HT-29 (cell line): ENCODE measurements at places on chromosomes 2 and 18. TPM values are rescaled to one million over a fixed set of nuclear protein-coding genes. Genes with fewer than 3 reads are reported as not detected.

Gene NETO1
- not detected in 2 replicates for total RNA-seq

Gene FRZB
- 0.15 and 0.21 TPM in 2 replicates for total RNA-seq

Gene GRB14
- 15.9 and 20.0 TPM in 2 replicates for total RNA-seq

Gene OTOF
- under 0.01 TPM in 1 of 2 replicates, not detected in the other for total RNA-seq

Gene KCNJ3
- total RNA-seq, result 2.2 and 2.3 TPM in 2 replicates

Gene L3MBTL4
- not detected in 2 replicates for total RNA-seq

Gene CELF4
- not detected in 2 replicates for total RNA-seq

Gene LDAH
- total RNA-seq, result 7.4 and 14.4 TPM in 2 replicates

Gene CNOT9
- 60.1 and 64.3 TPM in 2 replicates for total RNA-seq

- no peak for DNase-seq
Measured at GRCh38 chr18:51321696-51322095, 124.2 kb upstream of the MEX3C start.

- DNase-seq, result no peak
Measured at GRCh38 chr2:15610430-15610952, 18.8 kb downstream of the DDX1 start.

- DNase-seq, result no peak
Measured at GRCh38 chr2:239807568-239807967, 217.6 kb downstream of the NDUFA10 start.

GRCh38 chr2:161177969-161178368 lies 17.7 kb downstream of the TANK start:
- DNase-seq, result no peak

DNA sequence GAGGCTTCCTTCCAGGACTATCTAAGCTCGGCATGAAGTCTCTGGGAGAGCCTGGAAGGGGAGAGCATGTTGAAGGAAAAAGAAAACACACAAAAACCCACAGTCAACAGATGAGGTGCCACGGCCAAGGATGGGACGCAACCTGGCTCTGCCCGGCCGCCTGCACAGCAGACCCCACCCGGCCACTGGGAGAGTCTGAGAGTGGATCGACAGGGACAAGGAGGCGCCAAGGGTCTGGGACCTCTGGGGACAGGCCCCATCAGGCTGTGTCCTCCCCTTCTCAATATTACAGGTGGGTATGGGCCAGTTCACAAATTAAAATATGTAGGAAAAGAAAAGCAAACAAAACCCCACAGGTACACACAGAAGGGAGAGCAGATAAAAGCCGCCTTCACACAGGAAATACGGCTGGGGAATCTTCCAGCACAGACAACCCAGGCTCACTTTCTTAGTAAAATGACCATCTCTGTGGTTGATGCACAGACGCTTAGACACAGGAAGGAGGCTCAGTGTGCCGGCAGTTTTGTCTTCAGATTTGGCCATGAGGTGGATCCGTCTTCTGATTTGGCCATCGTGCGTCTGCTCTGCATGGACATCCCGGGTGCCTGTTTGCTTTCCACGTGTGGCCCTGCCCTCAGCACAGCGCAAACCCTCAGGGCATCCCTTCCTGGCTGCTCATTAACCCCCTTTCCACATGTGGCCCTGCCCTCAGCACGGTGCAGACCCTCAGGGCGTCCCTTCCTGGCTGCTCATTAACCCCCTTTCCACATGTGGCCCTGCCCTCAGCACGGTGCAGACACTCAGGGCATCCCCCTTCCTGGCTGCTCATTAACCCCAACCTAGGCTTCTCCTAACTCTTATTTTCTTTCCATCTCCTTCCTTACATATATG lies 138.4 kb downstream of the EIPR1 start:
- no peak for DNase-seq

DNA sequence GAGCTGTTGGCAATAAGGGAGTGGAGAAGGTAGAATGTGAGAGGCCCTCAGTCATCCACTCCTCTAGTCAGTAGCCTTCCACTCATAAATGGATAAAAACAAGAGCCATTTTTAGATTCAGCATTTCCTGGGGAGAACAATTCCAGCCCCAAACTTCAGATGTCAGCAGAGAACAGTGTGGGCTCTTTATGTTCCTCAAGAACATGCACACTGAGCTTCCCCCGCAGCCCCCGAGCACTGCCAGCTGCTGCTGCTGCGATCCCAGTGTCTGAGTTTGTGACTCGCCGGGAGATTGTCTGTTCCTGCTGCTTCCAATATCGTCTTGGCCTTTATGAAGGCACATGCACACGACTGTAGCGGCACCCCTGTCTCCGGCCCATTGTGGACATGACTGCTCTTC lies 143.7 kb upstream of the CTNNA2 start:
- DNase-seq, result no peak

GRCh38 chr2:235514627-235515363 lies 21.0 kb downstream of the AGAP1 start:
- DNase-seq, result peak; percentile 56

GRCh38 chr2:98751748-98752147 lies 20.8 kb upstream of the MGAT4A start:
- DNase-seq, result no peak

GRCh38 chr2:224517963-224518362 lies 67.2 kb downstream of the CUL3 start:
- no peak for DNase-seq

DNA sequence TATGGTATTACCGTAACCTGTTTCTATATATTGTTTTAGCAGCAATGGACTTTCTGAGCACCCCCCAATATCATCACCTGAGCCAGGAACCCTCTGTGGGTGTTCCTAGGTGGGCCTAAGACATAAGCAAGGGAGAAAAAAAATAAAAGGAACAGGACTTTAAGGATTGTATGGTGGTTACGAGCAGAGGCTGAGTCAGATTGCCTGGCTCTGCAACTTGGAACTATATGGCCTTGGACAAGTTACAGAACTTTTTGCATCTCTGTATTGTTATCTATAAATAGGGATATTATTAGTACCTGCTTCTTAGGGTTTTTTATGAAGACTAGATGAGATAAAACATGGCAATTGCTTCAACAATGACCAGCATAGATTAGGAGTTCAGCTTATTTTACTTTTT lies 34.9 kb downstream of the MFSD6 start:
- no peak for DNase-seq

- DNase-seq, result no peak
Measured at GRCh38 chr2:21567395-21567794, 443.6 kb downstream of the TDRD15 start.

DNA sequence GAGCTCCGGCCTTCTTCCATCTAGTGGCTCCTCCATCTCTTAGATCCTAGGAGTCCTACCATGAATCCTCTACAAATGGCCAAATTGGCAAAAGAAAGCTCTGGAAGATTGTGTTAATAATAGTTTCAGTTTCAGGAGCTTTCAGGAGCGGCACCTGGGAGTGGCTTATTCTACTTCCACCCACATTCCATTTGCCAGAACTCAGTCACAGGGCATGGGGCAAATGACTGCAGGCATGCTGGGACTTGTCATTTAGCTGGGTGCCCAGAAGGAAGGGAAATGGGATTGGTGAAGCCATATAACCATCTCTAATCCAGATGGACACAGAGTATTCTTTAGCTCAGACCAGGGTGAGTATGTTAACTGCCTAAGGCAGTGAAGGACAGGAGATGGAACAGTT lies 3.6 kb upstream of the LRATD1 start:
- no peak for DNase-seq

- DNase-seq, result no peak
Measured at GRCh38 chr2:175431101-175431946, 249.8 kb upstream of the ATP5MC3 start.

- no peak for DNase-seq
Measured at GRCh38 chr18:27014841-27015240, 149.3 kb upstream of the AQP4 start.

DNA sequence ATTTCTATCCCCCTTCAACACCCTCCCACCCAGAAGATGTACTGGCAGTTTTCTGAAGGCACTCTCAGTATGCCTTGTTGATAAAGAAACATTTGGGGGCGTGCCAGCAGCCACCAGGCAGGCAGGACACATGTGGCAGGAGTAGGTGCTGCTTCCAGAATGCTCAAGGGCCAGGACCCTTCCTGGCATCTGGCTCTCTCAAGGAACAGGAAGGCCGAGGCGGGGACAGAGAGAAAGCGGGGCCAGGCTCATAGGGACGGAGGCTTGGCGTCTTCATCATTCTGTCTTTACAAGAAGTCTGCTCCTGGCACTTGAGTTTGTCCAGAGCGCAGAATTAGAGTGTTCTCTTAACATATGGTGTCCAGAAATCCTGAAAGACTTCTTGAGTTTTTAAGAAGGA lies 121.6 kb downstream of the FAM210A start:
- no peak for DNase-seq

DNA sequence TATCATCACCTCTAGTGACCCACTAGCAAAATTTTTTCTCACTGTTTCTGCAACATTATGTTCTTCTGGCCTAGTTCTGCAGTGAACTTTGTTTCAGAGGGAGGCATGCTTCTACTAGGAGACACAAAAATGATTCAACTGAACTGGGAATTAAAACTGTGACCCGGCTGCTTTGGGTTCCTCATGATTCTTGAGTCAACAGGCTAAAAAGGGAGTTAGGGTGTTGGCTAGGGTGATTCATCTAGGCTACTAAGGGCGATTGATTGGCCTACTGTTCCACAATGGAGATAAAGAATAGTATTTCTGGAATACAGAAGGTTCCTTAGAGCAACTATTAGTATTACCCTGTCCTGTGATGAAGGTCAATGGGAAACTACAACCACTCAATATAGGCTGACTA lies 179.5 kb downstream of the PPP1R1C start:
- DNase-seq, result no peak

DNA sequence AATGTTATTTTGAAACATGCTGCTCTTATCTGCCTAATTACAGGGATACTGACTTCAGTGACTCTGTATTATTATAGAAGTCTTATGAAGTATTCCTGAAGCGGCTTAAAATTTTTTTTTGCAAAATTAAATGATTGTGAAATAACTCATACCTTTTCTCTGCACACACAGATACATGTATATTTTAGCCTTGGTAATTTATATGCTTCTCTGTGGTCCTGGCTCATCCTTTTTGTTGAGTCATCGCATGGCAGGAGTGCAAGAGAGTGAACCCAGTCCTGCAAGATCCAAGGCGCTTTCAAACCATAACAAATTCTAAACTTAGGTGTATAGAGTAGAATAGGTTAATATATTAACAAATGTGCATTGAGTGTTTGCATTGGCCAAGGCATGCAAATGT lies 8.6 kb downstream of the CCNT2 start:
- no peak for DNase-seq

DNA sequence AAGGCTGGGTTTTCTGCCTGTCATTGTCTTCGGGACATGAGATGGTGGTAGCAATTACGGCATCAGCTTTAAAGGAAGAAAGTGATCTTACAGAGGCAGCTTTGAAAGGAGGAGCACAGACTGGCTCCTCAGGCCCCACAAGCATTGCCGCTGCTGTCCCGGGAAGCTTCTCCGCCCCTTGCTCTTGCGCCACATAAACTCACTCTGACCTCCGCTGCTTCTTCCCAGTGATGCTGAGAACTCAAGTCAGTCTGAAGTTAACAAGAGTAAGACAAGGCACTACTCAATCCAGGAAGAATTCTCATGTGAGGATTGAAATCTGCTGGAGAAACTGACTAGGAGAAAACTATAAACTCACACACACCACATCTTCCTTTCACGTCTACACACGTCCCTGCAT lies 112.4 kb upstream of the RIOK3 start:
- no peak for DNase-seq

DNA sequence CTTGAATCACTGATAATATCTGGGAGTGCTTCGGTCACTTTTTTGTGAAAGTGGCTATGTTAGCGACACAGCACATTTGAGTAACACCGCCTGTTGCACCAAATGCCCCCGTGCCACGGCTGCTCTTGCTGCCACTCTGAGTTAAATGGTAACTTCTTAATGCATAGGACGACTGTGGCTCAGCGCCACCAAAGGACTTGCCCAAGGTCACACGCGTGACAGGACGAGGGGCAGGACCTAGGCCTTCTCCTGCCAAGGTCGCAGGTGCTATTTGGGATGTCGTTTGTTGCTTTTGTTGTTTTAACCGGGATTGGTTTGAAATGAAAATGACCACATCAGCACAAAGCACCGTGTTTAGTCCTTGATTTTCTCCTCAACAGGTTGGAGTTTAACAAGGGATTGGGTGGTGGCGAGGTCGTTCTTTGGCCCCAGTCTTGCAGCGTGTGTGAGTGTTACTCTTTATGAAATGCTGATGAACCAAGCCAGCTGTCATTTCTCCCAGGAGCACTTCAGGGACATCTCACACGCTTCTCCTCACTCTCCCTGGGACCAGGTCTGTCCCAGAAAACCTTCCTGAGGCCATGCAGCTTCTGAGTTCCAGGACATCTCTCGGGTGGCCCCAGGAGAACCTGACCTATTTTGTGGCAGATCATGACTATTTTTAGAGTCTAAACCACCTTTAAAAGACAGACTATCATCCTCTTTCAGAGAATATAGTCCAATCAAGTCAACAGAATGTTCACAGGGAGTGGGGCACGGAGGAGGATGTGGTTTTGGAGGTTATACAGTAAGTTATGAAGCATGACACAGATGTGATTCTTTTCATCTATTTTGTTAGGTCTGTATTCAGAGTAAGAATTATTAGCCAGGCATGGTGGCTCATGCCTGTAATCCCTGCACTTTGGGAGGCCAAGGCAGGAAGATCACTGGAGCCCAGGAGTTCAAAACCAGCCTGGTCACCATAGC lies 49.9 kb downstream of the MTCL1 start:
- DNase-seq, result no peak

DNA sequence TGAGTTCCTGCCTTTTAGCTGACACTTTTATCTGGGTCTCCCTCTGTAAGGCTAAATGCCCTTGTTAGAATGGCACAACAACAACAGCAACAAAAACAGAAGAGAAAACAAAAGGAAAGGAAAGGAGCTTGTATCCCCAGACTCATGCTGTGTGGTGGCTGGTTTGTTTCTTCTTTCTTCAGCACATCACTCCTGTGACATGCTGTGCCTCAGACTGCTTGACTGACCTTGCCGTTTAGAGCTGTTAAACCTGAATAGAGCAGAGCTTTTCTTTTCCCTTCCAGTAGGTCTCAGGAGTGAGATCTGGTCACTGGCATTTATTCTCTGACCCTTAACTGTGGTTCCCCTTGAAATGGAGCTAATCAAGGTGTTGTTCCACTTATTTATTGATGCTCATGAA lies 18.9 kb downstream of the GALNT13 start:
- DNase-seq, result no peak

- no peak for DNase-seq
Measured at GRCh38 chr2:47007826-47008225, 92.2 kb upstream of the MCFD2 start.

- no peak for DNase-seq
Measured at GRCh38 chr2:60597346-60597745, 43.9 kb upstream of the BCL11A start.

- no peak for DNase-seq
Measured at GRCh38 chr2:98390571-98391476, 44.6 kb downstream of the CNGA3 start.

- no peak for DNase-seq
Measured at GRCh38 chr2:207418419-207418818, 111.3 kb upstream of the CREB1 start.

DNA sequence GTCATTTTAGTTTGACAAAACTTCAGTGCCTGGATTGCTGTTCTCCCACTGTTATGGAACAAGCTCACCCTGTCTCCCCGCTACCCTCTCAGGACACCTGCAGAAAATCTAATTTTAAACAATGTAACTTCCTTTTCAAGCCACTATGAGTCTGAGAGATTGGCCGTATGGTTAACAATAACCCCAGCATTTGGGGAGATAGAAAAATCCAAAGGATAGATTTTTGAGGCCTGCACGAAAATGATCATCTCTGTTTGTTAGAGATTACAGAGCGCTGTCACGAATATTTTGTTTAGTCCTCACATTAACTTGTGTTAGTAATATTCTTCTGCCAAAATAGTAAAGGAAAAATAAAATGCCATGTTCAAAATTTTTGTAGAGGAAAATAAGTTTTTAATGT lies 24.7 kb downstream of the CAB39 start:
- no peak for DNase-seq
